ENCODE measurements at places on chromosomes 4 and X. TPM values are rescaled to one million over a fixed set of nuclear protein-coding genes. Genes with fewer than 3 reads are reported as not detected.

Gene DDIT4L
- total RNA-seq = 9.6 TPM

Gene SOWAHD
- 0.31 TPM for total RNA-seq

Gene CT45A2
- total RNA-seq = not detected

Gene XPNPEP2
- not detected for total RNA-seq

Gene XKRX
- total RNA-seq = not detected

Gene KLF8
- total RNA-seq = 2.0 TPM

Gene ZNF711
- 2.1 TPM for total RNA-seq

Gene APLN
- total RNA-seq = 0.43 TPM

Gene CTAG2
- not detected for total RNA-seq

Gene ADAM29
- total RNA-seq = not detected

Gene SERTM2
- not detected for total RNA-seq

Gene SOX3
- total RNA-seq = not detected

Gene RTL5
- 1.1 TPM for total RNA-seq

Data from myocyte (in vitro differentiated cells).